ENCODE measurements at places on chromosomes 4 and X. TPM values are rescaled to one million over a fixed set of nuclear protein-coding genes. Genes with fewer than 3 reads are reported as not detected.

The PSAPL1 gene
- polyA plus RNA-seq: not detected

- DNase-seq: no peak
Measured at GRCh38 chrX:6383488-6383887, 151.4 kb downstream of the VCX3A start.

DNA sequence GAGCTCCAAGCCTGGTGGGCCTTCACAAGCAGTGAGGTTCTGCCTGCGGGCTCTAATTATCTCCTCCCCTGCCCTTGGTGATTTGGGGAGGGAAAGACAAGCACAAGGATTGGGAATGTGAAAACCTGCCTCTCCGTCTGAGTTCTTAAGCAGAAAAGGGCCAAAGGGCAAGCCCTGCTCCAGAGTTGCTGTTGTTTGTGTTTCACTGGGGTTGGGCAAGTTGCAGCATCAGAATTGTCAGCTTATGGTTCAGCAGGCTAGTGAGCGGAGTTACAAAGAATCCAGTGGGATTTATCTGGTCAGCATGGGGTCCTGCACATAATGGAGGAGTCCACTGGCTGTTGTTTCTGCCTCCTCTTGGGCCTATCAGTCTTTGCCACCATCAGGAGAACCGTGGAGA, 60.5 kb downstream of the NHS start:
- DNase-seq: no peak

GRCh38 chr4:145333786-145334185, 147.9 kb upstream of the SMAD1 start:
- DNase-seq: no peak

GRCh38 chr4:168883513-168883912, 126.5 kb downstream of the CBR4 start:
- no peak for DNase-seq

DNA sequence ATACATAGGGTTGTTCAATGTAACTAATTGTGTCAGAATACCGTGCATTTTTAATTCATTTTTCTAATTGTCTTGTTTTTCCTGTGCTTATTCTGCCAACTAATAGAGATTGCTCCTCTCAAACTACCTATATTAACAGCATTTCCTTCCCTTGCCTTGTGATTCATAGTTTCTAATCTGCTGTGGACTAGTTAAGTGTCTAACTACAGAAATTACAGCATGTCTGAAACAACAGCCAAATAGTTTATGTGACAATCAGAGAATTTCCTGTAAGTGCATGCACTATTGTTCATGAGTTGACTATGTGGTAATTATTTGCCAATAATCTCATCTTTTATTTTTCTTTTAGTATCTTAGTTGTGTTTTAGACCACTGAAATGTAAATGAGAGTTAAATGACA, 4.1 kb upstream of the SEC24B start:
- DNase-seq: no peak

The STARD8 gene
- 18.3 TPM for polyA plus RNA-seq

- DNase-seq: no peak
Measured at GRCh38 chr4:54737421-54737820, 79.7 kb downstream of the KIT start.

The TXK gene
- 0.38 TPM for polyA plus RNA-seq

- DNase-seq: no peak
Measured at GRCh38 chr4:85760511-85760910, 285.6 kb downstream of the ARHGAP24 start.

The CCNG2 gene
- 123 TPM for polyA plus RNA-seq

GRCh38 chr4:156347412-156348075, 393.9 kb upstream of the CTSO start:
- DNase-seq: no peak

DNA sequence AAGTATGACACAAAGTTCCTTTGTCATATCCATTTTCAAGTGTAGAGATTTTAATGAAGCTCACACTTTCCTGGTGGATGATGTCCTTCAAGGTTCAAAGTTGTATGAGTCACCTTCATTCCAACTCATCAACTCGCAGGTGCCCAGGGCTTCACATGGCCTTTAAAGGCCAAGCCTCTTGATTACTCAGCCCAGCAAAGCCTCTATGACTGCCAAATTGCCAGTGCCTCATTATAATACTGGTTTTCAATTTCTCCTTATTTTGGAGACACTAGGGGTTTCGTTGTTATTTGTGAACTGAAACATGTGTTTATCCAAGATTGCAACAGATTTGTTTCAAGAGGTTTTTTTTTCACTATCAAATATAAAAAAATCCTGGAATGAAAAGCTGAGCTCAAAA, 45.9 kb upstream of the PPP3CA start:
- DNase-seq: no peak

The ADGRG4 gene
- polyA plus RNA-seq: not detected

GRCh38 chr4:30450474-30450873, 269.7 kb upstream of the PCDH7 start:
- DNase-seq: peak; percentile 2

DNA sequence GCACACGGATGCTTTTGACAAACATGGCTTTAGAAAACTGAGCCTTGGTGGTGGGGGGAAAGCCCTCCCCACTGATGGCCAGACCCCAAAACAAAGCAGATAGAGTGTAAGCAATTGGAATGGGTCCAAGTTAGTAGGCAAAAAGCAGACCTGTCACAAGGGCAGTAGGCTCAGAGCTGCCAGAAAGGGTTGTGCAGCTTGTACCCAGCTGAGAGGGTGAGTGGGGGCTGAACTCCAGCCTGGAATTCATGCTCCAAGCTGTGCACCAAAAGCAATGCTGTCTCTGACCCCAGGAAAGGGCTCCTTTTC, 101.1 kb upstream of the TEX13D start:
- DNase-seq: no peak

DNA sequence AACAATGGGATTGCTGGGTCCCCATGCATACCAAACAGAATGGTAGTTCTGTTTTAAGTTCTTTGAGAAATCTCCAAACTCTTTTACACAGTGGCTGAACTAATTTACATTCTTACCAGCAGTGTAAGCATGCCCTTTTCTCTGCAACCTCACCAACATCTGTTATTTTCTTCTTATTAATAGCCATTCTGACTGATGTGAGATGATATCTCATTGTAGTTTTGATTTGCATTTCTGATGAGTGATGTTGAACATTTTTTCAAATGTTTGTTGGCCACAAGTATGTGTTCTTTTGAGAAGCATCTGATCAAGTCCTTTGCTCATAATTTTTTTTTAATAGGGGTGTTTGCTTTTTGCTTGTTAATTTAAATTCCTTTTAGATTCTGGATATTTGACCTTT, 41.2 kb upstream of the ZMAT1 start:
- no peak for DNase-seq

The BOD1L1 gene
- polyA plus RNA-seq: 35.6 TPM

DNA sequence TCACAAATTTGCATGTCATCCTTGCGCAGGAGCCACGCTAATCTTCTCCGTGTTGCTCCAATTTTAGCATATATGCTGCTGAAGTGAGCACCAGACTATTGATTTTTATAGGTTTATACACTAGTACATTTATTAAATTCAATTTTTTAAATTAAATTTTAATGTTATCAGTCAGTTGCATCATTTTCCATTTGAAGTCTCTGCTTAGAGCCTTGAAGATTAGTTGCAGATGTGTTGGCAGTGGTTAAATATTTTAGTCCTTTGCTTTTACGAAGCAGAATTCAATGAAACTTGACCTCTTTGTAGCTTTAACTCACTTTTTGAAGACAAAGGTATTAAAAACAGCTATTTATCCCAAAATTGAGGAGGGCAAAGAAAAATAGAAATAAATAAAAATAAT, 16.5 kb downstream of the TRAPPC11 start:
- DNase-seq: peak; percentile 59

DNA sequence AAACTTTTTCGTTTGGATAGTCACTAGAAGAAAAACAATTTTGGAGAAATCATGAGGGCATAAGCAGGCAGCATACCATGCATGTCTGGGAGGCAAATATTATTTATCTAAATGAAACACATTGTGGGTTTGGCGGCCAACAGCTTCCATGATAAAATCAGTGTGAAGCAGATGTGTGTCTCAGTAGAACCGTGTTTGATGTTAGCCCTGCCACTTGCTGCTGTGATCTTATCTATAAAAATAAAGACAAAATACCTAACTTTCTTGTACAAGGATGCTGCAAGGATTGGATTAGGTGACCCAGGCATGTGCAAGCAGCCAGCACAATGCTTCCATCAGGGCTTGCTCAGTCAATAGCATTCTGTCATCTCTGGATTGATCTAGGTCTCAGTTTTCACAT, 341.4 kb downstream of the PACRGL start:
- DNase-seq: no peak

DNA sequence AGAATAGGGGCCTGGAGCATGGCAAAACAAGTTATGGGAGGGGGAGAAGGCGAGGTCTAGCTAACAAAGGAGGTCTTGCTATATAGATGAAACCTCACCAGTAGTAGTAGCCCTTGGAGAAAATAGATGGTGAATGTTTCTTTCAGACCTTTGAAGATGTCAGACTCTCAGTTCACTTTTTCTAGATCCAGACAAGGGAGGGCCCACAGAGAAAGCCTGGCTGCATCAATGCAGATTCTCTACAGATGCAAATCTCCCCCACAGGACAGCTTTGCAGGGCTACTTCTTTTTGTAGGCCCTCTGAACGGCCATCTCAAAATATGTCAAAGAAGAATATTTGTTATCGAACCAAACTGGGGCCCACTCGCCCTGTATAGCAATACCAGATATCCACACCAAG, 159.7 kb downstream of the ANK2 start:
- no peak for DNase-seq

GRCh38 chrX:49059681-49060085, 884 bp downstream of the CCDC120 start:
- DNase-seq: no peak

DNA sequence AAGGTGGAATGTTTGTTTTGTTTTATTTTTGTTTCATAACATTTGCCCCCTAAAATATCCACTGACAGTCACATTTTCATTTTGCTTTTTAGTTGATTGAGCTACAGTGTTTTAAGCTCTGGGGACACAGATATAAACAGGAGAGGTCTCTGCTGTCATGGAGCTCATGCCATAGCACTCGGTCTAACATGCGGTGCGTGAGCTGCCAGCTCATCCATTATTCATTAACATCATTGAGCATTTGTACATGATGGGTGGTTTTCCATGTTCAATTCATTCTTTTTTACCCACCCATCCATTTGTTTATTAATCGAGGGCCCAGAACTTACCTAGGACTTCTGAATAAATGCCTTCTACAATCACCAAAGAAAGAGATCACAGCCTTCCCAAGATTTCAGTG, 150.1 kb upstream of the SFRP2 start:
- DNase-seq: no peak

- DNase-seq: no peak
Measured at GRCh38 chrX:132491191-132491590, 2.4 kb upstream of the MBNL3 start.

The EPHA5 gene
- polyA plus RNA-seq: 0.53 TPM

DNA sequence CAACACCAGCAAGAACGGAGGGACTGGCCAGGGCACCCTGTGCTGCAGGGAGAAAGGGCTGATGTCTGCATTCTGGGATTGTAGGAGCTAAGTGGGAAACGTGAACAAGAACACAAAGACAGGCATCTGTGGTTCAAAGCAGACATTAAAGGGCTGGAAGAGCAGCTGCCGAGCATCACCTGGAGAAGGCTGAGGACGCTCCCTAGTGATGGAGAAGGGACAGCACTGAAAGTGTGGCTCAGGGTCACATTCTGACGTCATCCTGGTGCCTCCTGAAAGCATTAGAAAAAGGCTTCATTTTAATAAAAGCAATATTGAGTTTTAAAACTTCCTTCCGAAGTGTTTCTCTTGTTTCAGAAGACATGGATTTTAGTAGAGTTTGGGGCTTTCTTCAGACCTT, 62.3 kb downstream of the CLDN22 start:
- no peak for DNase-seq

The CLDN22 gene
- not detected for polyA plus RNA-seq

The CSAG2 gene
- not detected for polyA plus RNA-seq

The NUDT9 gene
- 27.0 TPM for polyA plus RNA-seq

DNA sequence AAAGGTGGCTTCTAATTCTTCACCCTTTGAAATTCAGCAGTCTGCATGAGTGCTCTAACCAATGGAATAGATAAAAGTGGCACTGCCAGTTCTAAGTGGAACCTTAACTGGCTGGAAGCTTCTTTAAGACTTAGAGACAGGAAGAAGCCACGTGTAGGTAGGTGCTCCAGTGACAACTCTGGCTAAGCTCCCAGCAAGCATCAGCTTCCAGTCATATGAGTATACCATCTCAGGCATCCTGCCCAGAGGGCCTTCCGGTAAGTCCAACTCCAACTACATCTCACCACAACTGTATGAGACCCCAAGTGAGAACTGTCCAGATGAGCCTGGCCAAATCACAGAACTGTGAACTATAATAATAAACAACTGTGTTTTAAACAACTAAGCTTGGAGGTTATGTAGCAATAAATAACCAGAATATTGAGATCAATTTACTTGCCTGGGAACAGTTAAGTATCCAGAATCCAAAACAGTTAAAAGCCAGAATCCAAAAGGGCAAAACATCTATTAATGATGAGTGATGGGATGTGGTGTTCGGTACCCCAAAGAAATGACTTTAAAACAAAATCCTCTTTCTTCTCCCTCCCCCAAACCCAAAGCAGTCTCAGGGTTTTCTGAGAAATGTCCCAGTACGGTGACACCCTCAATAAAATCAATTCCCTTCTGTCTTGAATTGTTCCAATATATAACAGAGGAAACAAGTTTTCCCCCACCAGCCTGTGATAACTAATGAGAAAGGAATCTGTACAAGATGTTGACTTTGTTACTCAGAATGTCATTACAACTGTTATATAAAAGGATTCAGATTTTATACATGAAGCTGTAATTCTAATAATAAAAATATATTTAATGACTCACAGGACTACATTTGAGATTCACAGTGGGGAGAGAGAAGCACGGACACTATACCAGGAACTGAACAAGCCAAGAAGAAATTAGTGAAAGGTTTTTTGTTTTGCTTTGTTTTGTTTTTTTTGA, 4.2 kb downstream of the TSPAN5 start:
- peak; percentile 85 for DNase-seq

- DNase-seq: peak; percentile 66
Measured at GRCh38 chrX:104112326-104112951, at the start of gene ZCCHC18. Gene ZCCHC18 (plus strand): TSS chrX:104112523. CDS start chrX:104114112, 1,589 bp downstream.

The F9 gene
- polyA plus RNA-seq: not detected

The CCSER1 gene
- 0.31 TPM for polyA plus RNA-seq

DNA sequence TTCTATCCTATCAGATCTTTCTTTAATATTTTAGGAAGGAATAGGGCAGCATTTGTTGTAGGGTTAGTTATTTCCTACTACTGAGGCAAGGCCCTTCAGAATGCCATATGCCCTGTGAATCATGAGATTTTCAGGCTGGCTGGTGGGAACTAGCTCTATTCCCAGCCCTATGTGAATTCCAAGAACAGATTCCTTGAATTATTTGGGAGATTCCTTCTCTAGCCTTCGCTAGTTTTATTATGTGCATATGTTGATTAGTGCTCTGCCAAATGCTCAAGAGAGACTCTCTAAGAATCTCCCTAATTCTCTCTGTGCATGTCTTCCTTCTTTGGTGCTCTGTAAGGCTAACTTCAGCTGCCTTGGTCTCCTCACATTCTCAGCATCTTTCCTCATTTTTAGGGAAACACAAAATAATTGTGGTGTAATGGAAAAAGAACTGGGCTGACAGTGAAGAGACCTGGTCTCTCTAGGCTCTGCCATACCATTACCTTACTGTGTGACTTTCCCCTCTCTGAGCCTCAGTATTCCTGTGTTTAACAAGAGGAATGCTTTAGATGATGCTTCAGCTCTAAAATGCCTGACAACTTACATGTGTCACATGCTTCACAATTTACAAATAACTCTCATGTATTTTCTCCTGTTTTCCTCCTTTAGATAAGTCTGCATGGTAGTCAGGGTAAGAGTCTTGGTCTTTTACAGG, 79.7 kb downstream of the VMA21 start:
- DNase-seq: no peak

The UGDH gene
- 47.8 TPM for polyA plus RNA-seq

GRCh38 chrX:37543324-37543723, 28.1 kb upstream of the LANCL3 start:
- no peak for DNase-seq

- no peak for DNase-seq
Measured at GRCh38 chr4:122819708-122820449, 6.8 kb upstream of the FGF2 start.

All from muscle of back (tissue), 13 donors.